Endothelial cell of umbilical vein (primary cell): ENCODE measurements at places on chromosomes 4 and X. TPM values are rescaled to one million over a fixed set of nuclear protein-coding genes. Genes with fewer than 3 reads are reported as not detected.

DNA sequence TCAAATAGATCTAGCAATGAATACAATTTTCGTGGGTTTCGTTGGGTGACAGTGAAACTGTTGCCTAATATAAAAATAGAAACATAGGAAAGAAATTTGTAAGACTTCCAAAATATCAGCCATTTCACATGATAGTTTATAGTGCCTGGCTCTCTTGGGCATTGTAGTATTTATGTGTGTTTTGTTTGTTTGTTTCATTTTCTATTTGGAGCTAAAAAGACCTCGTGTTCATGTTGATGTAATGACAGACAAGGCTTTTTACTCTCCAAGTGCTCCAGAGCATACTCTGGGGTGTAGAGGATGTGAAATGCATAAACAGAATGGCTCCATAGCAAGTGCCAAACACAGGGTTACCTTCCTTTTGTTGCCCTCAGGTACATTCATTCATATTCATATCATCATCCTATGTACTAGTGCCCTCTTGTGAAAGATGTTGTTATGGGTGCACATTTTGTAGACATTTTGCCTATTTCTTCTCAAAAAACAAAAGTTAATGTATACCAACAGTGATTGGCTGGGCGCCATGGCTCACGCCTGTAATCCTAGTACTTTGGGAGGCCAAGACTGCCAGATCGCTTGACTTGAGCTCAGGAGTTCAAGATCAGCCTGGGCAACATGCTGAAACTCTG lies 100.7 kb upstream of the AMOT start:
- H3K27ac ChIP-seq, result no peak overlapping the region
- no peaks in the 10 kb centered on the region for H3K36me3 ChIP-seq
- no peak for DNase-seq
- no peak overlapping the region for H3K4me3 ChIP-seq

GRCh38 chr4:11451716-11452115 lies 23.0 kb upstream of the HS3ST1 start:
- DNase-seq, result no peak
- H3K36me3 ChIP-seq, result no peaks in the 10 kb centered on the region
- H3K27ac ChIP-seq, result no peak overlapping the region
- no peak overlapping the region for H3K4me3 ChIP-seq
- no peaks in the 10 kb centered on the region for H3K4me1 ChIP-seq
- H3K27me3 ChIP-seq, result no peaks in the 10 kb centered on the region

- no peaks in the 10 kb centered on the region for H3K27me3 ChIP-seq
- DNase-seq, result peak; percentile 1
- H3K4me3 ChIP-seq, result no peak overlapping the region
- no peaks in the 10 kb centered on the region for H3K4me1 ChIP-seq
- no peaks in the 10 kb centered on the region for H3K36me3 ChIP-seq
These were observed 42.2 kb downstream of the SMIM10L2A start for GRCh38 chrX:135463937-135464336.

DNA sequence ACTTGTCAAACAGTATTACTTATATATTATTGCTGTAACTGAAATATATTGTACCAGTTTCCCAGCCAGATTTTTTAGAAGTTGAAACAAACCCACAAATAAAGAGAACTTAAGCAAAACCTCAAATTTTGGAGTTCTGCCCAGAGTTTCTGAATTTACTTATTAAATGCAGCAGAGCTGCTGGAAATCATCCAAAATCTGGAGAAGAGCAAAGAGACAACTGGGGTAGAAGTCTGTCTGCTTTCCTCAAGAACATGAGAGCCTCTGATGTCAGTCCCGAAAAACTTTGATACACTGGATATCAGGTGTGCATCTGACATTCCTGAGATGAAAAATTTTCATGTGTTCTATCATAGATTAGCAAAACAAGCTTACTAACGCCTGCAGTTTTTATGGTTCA lies 325.9 kb downstream of the NR3C2 start:
- H3K4me1 ChIP-seq, result no peaks in the 10 kb centered on the region
- H3K4me3 ChIP-seq, result no peak overlapping the region
- peak; percentile 5 for DNase-seq
- no peak overlapping the region for H3K27ac ChIP-seq

- no peaks in the 10 kb centered on the region for H3K27me3 ChIP-seq
- H3K27ac ChIP-seq, result no peak overlapping the region
- no peaks in the 10 kb centered on the region for H3K36me3 ChIP-seq
- H3K4me3 ChIP-seq, result no peak overlapping the region
- H3K4me1 ChIP-seq, result no peaks in the 10 kb centered on the region
These were observed 163.3 kb upstream of the USP38 start for GRCh38 chr4:143021384-143021783.

DNA sequence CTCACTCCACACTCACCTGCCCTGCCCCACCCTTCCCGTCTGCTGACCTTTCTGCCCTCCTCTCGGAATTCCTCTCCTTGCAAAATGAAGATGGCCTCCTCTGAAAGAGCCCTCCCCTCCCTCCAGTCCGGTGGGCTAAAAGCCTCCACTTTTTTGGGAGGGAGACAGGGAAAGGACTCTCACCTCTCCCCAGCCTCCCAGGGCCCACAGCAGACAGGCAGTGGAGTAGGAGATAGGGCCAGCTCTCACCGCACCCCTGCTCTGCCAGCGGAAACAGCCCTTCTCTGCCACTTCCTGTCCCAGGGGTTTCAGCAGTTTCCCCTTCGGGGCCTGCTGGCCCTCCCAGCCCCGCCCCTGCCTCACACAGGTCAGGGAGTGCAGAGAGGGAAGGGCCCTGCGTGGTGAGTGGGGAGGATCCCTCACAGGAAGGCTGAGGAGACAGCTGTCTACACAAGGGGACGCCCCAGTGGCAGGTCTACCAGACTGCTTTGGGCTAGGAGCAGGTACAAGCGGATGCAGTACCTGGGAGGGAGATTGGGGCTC lies 18.2 kb downstream of the ELF4 start:
- peak overlapping the region; percentile 22 for H3K27ac ChIP-seq
- H3K4me1 ChIP-seq, result peaks cover 18% of the 10 kb centered on the region
- no peaks in the 10 kb centered on the region for H3K36me3 ChIP-seq

DNA sequence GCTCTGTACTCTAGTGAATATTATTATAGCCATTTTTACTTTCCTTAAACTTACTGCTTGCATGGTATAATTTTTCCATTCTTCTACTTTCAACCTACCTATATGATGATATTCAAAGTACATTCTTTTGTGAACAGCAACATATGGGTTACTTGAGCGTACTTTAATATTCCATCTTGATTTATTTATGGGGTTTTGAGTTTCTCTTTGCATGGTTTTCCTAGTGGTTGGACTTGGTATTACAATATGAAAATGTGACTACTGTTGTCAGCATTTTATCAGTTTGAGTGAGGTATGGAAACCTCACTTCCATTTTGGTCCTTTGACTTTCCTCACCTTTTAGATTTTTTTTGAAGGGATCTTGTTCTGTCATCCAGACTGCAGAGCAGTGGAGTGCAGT lies 35.9 kb downstream of the ADGRG4 start:
- H3K27me3 ChIP-seq, result no peaks in the 10 kb centered on the region
- no peak overlapping the region for H3K27ac ChIP-seq
- H3K4me1 ChIP-seq, result no peaks in the 10 kb centered on the region
- DNase-seq, result peak; percentile 1

- H3K4me1 ChIP-seq, result no peaks in the 10 kb centered on the region
- no peak overlapping the region for H3K27ac ChIP-seq
- H3K4me3 ChIP-seq, result no peak overlapping the region
- no peaks in the 10 kb centered on the region for H3K27me3 ChIP-seq
- no peaks in the 10 kb centered on the region for H3K36me3 ChIP-seq
- DNase-seq, result no peak
These were observed 57.6 kb upstream of the PRKG2 start for GRCh38 chr4:81272671-81273070.

DNA sequence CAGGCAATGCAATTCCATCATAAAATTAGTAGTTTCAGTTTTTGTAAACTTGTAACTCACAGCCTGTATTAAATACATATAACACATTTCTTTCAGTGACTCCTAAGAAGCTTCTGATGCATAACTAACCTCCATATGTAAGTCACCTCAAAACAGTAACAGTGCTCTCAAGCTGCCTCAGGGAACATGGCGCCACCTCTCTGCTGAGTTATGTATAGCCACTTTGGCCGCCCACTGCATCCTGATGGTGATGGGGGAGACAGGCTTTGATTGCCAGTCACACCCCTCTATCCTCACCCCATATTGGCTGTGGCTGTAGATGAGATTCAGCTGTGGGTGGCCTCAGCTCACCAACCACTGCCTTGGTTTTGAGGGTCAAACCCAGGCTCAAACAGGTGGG lies 54.3 kb downstream of the LRBA start:
- H3K27me3 ChIP-seq, result no peaks in the 10 kb centered on the region
- H3K4me1 ChIP-seq, result peaks cover 22% of the 10 kb centered on the region
- H3K4me3 ChIP-seq, result no peak overlapping the region
- H3K27ac ChIP-seq, result no peak overlapping the region

DNA sequence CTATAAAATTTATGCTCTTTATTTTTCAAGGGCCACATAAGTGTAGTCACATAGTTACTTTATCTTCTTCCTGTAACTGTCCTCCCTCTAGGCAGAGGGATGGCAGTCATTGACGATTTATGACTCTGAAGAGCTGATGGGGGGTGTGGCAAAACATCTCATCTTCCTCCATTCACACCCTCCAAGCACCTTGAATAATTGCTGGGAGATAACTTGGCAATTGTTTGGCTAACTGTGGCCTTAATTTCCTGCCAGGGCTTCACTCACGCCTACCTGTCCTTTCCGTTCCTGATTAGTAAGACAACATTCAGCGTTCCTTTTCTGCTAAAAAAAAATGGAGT lies 329.2 kb downstream of the ARHGAP10 start:
- no peak overlapping the region for H3K27ac ChIP-seq
- no peaks in the 10 kb centered on the region for H3K4me1 ChIP-seq
- DNase-seq, result no peak
- no peaks in the 10 kb centered on the region for H3K27me3 ChIP-seq
- no peak overlapping the region for H3K4me3 ChIP-seq

DNA sequence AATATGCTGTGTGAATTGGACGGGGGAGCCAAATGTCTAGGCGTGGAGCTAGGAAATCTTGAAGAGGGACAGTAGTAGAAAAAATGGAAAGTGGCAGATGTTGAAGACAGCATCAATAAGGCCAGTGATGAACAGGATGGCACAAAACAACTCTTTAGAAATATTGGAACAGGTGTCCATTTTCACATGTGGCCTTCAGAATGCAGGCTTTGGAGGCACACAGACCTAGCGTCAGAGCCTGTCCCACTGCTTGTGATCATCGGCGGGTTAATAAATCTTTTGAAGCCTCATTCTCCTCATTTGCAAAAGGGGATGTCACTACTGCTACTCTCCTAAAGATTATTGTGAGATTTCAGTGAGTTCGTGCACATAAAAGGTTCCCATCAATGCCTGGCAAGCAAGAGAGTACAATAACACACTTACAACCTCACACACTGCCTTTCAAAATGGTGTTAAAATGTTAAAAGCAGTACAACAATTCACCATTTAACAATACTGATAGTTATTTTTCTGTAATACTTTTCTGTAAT lies 2.4 kb downstream of the PDLIM3 start:
- H3K4me3 ChIP-seq, result no peak overlapping the region
- peaks cover 3% of the 10 kb centered on the region for H3K27me3 ChIP-seq
- no peak overlapping the region for H3K27ac ChIP-seq
- no peaks in the 10 kb centered on the region for H3K36me3 ChIP-seq
- no peak for DNase-seq

GRCh38 chr4:6277139-6277802 lies 7.6 kb downstream of the WFS1 start:
- peaks cover 29% of the 10 kb centered on the region for H3K4me1 ChIP-seq
- no peak for DNase-seq
- H3K36me3 ChIP-seq, result no peaks in the 10 kb centered on the region
- H3K27ac ChIP-seq, result no peak overlapping the region
- no peak overlapping the region for H3K4me3 ChIP-seq

The GAB1 gene
- 37.7 and 41.8 TPM in 2 replicates for total RNA-seq

DNA sequence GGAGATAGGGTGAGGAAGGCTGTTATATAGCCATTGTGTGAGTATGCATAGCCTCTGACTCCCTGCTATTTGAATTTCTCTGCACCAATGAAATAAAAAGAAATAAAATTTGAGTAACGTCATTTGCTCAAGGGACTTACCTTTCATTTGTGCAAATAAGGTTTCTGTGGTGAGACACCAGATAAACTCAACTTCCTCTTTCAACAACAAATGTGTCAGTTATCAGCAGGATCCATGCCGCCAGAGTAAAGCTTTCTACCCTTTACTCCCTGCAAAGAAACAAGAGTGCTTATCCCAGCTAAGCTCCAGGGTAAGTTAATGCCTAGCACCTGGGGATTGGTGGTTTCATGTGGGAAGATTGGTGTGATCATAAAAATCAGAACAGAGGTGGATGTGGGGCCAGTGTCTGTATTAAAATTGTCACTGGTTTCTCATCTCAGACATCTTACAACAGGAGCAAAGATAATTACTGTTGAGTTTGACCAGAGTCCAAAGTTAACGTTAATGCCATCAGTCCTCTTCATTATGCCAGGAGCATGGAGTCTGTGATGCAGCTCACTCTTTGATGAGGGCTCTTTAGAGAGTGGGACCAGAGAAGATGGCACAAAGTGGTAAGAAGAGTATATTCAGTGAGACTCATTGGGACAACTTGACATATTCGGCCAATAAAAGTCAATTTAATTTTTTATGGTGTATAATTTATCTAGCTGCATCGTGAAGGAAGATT lies at the start of gene P2RY10:
P2RY10 (plus strand) TSS at position 206 of the 727 bp plus-strand sequence. CDS start 15,130 bp downstream, outside the sequence.
- no peaks in the 10 kb centered on the region for H3K36me3 ChIP-seq
- DNase-seq, result no peak
- H3K4me1 ChIP-seq, result no peaks in the 10 kb centered on the region
- H3K27ac ChIP-seq, result no peak within 1 kb of the TSS
- H3K27me3 ChIP-seq, result no peaks in the 10 kb centered on the region

DNA sequence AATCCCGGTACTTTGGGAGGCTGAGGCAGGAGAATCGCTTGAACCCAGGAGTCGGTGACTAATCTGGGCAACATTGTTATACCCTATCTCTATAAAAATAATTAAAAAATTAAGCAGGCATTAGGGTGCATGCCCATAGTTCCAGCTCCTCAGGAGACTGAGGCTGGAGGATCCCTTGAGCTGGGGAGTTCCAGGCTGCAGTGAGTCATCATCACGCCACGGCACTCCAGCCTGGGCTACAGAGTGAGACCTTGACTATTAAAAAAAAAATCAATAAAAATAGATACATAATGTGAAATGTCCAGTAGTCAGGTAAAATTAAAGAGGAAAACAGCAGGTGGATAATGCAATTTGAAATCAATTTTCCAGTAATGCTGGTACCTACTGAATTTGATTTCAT lies 14.6 kb downstream of the ADGRL3 start:
- no peaks in the 10 kb centered on the region for H3K4me1 ChIP-seq
- H3K27me3 ChIP-seq, result no peaks in the 10 kb centered on the region
- no peak overlapping the region for H3K27ac ChIP-seq
- no peak overlapping the region for H3K4me3 ChIP-seq
- DNase-seq, result no peak

The TLR2 gene
- 0.21 and 1.4 TPM in 2 replicates for total RNA-seq

DNA sequence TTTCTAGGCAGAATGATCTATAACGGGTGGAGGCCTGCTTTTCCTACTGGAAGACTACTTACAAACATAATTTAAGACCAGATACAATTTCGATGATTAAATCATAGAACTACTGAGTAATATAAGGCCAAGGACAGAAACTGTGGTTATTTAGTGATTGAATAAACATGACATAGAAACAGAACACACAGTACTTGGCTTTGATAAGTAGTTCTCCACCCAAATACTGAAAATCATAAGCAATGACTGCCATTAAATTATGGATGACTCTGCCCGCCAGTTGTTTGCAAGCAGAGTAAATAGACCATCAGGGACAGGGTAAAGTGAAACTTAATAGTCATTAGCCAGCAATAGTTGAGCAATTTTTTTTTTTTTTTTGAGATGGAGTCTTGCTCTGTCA lies 17.2 kb upstream of the SMIM14 start:
- DNase-seq, result no peak
- H3K27me3 ChIP-seq, result no peaks in the 10 kb centered on the region
- no peak overlapping the region for H3K27ac ChIP-seq
- H3K4me3 ChIP-seq, result no peak overlapping the region
